Colonic mucosa (tissue), 4 donors: ENCODE measurements at places on chromosomes 12 and 14. TPM values are rescaled to one million over a fixed set of nuclear protein-coding genes. Genes with fewer than 3 reads are reported as not detected.
A peak's percentile ranks its signal among the peaks of the same experiment; 100 is the strongest.

- DNase-seq = no peak
Measured at GRCh38 chr12:45402288-45402687, 186.4 kb downstream of the ANO6 start.

RHOJ gene
- 7.6 TPM for total RNA-seq

DNA sequence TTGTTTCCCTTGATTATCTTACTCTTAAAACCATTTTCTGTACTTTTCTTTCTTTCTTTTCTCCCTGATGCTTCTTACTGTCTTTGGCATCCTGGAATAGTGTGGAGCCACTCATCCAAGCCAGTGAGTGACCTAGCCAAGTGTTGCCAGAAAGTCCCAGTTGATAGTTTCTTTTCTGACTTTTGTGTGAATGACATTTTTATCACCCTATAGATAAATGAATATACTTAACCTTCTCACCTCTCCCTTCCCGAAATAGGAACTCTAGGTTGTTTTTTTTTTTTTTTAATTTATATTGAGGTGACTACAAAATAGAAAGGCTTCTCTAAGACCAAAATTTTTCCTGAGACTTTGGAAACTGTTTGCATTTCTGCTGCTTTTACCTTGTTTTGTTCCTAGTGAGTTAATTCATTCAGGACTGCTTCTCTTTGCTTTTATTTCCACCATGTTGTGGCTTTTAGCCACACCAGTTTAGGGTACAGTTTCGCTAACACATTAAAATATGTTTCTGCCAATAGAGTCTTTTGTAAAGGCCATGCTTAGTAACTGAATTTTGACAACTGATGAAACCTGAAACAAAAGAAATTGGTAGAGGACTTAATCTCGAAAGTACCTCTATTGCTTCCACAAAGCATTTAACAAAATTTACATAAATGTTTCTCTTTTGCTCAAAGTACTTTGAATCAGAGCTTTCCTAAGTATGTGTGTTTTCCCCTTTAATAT lies 194.6 kb downstream of the ERC1 start:
- no peak for DNase-seq

- DNase-seq = no peak
Measured at GRCh38 chr12:98823012-98823411, 177.9 kb downstream of the APAF1 start.

DNA sequence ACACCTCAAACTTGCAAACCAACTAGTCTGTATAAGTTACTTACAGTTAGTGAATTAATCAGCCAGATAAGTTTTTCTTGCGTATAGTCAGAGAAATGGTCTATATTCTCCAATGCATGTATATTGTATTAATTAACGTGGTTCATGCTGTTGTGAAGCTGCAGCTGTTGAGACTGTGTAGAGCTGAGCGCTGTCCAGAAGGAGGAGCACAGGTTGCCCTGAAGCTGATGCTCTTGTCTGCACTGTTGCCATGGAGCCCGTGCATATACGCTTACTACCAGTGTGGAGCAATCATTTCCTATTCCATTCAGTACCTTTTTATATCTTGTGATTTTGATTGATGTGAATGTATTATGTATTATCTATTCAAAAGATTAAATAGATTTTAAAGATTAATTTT lies 74.3 kb upstream of the ARID2 start:
- no peak for DNase-seq

- no peak for DNase-seq
Measured at GRCh38 chr12:54555670-54556257, 6.4 kb downstream of the PDE1B start.

DNA sequence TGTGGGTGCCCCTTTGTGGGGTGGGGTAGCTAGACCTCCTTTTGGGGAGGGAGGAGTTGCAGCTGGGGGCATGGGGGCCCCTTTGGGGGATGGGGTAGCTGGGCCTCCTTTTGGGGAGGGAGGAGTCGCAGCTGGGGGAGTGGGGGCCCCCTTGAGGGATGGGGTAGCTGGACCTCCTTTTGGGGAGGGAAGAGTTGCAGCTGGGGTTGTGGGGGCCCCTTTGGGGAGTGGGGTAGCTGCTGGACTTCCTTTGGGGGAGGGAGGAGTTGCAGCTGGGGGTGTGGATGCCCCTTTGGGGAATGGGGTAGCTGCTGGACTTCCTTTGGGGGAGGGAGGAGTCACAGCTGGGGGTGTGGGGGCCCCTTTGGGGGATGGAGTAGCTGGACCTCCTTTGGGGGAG lies 7.0 kb downstream of the NACA start:
- DNase-seq = no peak

DNA sequence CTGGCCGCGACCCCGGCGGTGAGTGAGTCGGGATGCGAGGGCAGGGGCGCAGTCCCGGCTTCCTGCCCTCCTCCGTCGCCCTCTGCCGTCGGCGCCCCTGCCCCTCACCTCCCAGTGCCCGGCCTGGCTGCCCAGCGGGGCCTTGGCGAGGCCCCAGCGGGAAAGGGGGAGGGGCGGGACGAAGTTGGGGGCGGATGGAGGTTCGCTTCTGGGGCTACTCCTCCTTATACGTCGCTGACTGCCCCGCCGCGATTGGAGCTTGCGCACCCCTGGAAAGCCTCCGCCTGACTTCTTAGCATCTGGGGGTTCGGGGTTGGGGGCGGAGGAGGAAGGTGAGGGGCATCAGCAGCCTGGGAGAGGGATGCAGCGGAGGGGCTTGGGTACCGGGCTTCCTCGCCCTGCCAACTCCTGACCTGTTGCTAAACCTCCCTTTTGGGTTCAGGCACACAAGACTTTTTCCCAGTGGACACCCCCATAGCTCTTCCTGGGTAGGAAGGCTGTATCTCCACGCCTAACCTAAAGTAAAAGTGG lies 406 bp downstream of the TMEM263 start:
- DNase-seq = peak; percentile 70

DNA sequence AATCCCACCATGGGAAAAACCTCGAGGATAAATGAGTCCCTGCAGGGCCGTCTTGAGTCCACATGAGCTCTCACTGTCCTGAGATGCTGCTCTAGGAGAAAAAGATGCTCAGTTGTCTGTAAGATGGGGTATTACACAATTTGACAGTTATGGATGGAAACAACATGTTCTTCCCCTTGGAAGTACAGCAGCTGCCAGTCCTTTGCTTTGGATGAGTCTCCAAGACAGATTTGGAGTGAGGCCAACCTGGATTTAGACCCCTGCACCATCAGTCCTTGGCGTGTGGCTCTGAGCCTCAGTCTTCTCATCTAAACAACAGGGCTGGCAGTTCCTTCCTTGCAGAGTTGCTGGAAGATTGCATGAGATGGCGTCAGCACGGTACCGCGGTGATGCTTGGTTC lies 309.1 kb upstream of the FKBP4 start:
- no peak for DNase-seq
